Stimulated activated CD4-positive, alpha-beta T cell treated with anti-CD3 and anti-CD28 coated beads, Interleukin-15, amount 100 ng/mL, for 24 hours (primary cell): ENCODE measurements at places on chromosomes 16 and 17.

DNA sequence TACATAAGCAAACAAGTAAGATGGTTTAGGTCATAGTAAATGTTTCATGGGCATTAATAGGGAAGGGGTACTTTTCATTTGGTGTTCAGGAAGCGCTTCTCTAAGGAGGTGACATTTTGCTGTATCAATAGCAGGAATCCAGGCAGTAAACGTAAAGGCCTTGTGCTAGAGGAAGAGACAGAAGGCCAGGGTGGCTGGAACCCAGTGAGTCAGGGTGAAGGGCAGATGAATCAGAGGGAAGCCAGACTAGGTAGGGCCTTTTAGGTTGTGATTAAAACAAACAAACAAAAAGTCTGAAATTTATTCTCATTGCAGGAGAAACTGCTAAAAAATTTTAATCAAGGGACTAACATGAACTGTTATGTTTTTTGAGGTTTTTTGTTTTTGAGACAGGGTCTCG is 6.5 kb downstream of the BMERB1 start:
- DNase-seq, result no peak

DNA sequence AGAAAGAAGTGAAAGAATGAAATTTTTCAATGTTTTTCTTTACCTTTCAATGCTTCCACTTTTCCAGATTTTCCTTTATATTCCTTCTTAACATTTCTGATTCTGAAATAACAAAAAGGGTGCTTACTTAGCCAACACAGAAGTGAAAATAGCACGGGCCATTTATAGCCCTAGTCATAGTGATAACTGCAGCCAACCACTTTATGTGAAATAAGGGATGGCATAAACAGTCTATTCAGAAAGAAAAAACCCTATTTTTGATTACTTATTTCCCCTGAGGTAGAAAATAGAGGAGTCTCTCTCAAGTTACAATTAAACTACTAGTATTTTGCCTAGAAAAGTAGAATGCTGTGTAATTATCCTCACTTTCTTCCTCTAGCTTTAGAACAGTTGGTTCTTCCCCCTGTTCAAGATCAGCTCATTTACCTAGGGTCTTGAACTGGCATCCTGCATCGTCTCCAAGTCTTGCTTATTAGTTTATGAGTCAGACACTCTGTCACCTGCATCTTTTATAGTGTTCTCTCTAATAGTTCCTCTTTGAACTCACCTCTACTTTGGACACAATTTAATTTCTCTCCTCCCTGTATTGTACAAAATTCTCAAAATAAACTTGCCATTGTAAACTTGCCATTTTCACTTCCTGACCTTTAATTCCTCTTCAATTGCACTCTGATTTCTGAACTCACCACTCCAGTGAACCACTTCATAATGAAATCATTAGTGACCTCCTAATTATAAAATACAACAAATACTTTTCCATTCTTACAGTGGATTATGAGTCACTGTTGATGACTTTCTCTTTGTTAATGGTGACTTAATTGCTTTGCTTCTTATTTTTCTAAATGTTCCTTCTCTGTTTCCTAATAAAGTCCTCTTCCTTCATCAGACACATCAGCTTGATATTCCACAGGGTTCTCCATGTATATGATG is 23.6 kb downstream of the ABCA6 start:
- no peak for DNase-seq

DNA sequence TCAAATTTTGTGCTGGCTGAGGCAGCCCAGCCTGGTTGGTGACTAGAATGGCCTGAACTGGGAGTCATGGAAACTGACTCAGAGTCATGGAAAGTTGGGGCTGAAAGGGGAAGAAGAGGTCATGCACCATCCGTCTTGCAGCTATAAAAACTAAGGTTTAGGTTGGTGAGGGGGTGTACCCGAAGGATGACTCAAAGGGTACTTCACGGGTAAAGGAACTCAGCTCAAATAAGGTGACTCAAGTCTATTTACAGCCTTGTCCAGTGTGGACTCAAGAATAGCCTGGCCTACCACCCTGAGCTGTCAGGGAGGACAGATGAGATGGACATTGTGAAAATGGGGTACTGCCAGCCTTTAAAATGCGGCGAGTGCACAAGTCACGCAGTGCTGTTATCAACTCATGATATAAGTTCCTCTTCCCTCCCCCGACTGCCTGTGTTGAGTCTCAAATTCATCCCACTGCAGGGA is 18.6 kb downstream of the CD300LB start:
- DNase-seq, result peak; percentile 70

GRCh38 chr17:8074554-8074953 is 13.0 kb downstream of the ALOX12B start:
- no peak for DNase-seq

GRCh38 chr16:29684679-29685078 is 5.7 kb downstream of the QPRT start:
- no peak for DNase-seq

- DNase-seq, result no peak
These were observed 7.6 kb downstream of the NUDT7 start for GRCh38 chr16:77729951-77730350.

DNA sequence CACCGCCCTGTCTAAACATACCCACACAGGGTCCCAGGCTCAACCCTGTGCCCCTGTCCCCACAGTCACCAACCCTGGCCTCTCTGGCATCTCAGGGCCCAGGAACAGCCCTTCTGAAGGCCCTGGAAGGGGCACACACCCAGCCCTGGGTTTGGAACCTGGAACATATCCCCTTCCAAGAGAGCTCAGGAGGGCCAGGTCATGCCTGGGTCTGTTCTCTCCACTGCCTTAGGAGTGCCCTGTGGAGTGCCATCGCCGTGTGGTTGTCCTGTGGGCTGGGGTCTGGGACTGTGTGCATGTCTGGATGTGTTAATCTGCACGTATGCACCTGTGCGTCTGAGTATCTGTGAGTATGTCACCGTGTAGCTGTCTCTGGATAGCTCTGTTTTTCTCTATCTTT is 45.2 kb upstream of the ACSM2B start:
- no peak for DNase-seq

- DNase-seq, result peak; percentile 82
These were observed 10.5 kb downstream of the ST3GAL2 start for GRCh38 chr16:70428178-70428998.

GRCh38 chr16:52925143-52925542 is 127.6 kb downstream of the CHD9NB start:
- peak; percentile 8 for DNase-seq

GRCh38 chr16:65249768-65250167 is 127.9 kb upstream of the CDH11 start:
- DNase-seq, result no peak

DNA sequence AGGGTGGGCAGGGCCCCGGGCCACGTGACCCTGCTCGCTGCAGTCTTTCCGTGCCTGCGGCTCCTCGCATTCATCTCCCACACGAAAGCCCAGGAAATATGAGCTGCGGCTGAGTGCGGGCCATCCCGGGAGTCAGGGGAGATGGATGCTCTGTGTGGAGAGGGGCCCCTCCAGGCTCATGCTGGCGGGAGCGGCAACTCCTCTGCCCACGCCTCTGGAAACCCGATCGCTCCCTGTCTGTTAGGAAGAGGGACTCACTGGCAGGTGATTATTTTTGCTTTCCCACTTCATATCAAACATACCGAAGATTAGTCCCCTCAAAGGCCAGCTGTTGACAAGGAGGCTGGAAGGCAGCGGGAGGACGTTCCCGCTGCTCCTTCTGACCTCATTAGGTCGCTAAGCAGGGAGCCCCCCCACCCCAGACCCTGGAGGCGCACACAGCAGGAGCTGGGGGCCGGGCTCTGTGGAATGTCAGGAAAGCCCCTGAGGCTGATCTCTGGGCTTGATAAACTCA is 228.5 kb downstream of the FOXL1 start:
- DNase-seq, result no peak

GRCh38 chr16:70476272-70477020 is 22.1 kb downstream of the FCSK start:
- DNase-seq, result peak; percentile 70

GRCh38 chr16:53632526-53632925 is 71.1 kb downstream of the RPGRIP1L start:
- no peak for DNase-seq

GRCh38 chr16:21277045-21277926 is 804 bp downstream of the CRYM start:
- DNase-seq, result no peak

- DNase-seq, result no peak
These were observed 470.5 kb upstream of the SALL1 start for GRCh38 chr16:51621610-51622009.

DNA sequence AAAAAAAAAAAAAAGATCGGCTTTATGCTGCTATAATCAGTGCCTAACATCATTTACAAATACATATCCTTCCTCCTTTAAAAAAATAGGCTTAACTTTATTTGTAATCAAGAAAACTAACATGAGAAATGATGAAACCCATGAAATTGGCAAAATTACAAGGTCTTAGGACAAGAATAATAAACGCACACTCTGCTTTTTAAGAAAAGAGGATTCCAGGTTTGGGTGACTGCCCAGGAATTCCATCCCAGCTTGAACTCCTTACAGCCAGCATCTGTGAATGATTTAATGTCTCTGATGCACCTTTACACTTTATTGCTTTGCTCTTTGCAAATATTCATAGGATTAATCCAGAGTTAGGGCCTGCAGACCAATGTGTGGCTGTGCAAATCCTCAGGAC is 196.0 kb downstream of the CBLN1 start:
- DNase-seq, result no peak

- DNase-seq, result no peak
These were observed 98.8 kb upstream of the METRNL start for GRCh38 chr17:82980632-82981031.

DNA sequence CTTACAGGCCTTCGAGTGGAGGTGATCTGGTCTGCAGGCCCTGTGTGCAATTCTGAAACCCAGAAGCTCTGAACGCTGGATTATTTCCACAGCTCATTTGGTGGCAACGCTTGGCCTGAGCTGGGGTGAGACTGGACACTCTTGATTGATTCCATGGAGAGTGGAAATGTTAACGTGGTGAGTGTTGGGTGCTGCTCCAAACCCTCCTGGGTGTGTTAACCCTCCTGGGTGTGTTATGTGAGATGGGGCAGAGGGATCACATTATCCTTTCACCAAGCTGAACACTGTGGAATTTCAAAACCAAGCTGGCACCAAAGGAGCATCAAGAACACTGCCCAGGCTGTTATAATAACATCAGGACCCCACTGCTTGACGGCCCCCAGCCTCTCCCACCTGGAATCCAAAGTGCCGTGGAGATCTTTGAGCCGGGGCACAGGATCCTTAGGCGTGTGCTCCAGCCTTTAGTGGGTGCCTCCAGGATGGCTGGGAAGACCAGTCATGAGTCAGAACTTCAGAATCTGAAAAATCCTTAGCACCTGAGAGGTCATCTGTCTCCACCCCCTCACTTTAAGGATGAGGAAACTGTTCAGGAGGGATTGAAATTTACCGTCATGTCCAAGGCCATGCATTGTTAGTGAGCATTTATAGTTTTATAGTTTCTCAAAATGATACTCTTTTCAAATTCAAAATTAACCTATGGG is 75.0 kb downstream of the RPTOR start:
- no peak for DNase-seq

GRCh38 chr17:14926526-14927122 is 338.5 kb downstream of the PMP22 start:
- DNase-seq, result peak; percentile 54

DNA sequence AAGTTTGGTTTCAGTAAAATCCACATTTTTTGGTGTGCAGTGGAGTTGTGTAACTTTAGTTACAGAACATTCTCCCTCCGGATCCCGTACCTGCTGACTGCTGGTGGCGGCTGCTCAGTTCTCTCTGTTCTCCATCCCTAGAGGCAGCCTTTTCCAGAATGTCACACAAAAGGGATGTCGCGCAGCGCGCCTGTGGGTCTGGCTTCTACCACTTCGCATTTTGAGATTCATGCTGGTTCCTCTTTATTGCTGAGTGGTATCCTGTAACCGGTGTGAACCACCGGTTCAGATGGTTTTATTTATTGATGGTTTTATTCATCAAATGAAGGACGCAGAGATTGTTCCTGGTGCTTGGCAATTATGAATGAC is 981 bp upstream of the CEP131 start:
- no peak for DNase-seq

- no peak for DNase-seq
These were observed 32.6 kb downstream of the SDK2 start for GRCh38 chr17:73611630-73612029.

DNA sequence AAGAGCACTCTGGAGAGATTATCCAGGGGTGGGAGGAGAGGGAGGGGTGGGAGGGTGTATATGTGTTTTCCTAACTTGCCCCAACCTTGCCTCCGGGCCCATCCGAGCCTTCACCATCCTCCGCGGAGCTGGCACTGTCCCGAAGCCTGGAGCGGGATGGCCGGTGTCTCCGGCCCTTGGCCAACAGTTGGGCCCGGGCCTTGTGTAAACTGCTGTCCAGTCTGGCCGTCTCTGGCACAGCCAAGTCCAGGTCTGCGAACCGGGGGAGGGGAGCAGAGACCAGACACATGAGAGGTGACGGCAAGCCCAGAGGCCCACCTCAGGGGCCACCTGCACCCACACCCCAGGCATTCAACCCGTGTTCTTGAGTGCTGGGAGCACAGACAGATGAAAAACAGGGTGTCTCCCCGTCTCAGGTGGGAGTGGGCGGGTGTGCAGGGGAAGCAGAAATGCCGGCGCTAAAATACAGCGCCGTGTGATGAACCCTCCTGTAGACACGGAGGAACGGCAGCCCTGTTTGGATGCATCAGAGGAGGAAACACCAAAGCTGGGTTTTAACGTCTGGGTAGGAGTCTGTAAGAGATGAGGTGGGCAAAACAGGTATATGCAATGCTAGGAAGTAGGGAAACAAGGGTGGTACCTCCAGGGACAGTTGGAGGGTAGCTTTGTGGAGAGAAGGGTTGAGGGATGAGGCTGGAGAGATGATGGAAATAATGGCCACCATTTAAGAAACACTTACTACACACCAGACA is 11.7 kb downstream of the SAMD14 start:
- DNase-seq, result no peak

DNA sequence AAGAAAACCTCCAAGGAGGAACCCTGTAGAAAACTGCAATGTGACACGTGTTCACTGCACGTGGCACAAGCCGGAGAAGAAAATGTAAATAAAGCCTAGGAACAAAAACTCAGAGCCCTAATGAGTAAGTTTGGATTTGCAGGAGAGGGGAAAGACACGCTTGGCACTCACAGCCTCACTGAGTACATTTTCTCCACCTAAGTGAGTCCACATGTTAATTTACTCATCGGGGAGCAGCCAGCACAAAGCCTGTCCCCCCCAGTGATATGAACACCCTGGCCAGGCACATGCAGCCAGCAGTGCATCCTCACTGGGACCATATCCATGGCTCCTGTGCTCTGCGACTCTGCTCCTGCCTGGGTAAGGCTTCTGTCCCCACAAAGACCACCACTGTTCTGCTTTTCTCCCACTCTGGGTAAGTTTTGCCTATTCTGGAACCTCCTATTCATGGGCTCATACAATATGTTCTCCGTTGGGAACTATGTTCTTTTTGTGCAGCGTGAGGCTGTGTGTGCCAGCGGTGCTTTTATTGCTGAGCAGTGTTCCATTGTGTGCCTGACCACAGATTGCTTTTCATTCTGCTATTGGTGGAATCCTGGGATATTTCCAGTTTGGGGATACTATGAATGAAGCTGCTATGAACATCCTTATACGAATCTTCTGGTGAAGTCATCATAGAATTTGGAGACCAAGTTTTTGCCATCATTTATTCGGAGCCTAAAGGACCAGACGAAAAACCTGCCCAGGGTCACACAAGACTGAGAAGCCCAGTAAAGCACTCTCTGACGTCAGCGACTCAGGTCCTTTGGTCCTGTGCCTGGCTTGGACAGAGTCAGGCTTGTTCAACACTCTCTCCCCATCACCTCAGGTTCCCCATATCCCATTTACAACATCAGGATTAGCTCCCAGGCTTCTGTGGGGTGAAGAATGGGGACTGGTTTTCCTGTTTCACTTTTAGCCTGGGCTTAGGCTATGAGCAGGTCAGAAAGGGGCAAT is 53.3 kb downstream of the RNF112 start:
- DNase-seq, result no peak

GRCh38 chr16:84810518-84811273 is 9.1 kb upstream of the CRISPLD2 start:
- DNase-seq, result peak; percentile 37
